ENCODE measurements at places on chromosomes 13 and 19.

GRCh38 chr19:6833166-6833790 lies 54.1 kb upstream of the ADGRE1 start:
- no peak for DNase-seq

DNA sequence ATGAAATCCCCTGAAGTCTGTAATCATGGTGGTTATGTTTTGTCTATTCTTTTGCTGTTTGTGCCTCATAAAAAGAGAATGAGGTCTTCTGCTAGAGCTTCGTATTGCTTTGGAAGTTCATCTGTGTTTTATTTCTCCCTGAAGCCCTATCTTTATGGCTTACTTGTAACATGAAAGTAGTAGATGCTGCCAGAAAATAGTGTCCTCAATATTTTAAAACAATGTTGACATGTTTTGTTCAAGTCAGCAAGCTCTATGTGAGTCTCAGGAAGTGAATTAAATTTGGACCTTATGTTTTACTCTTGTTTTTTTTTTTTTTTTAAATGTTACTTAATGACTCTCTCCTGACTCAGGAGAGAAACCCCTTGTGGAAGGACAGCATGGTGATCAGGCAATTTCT lies 130.5 kb downstream of the B3GLCT start:
- no peak for DNase-seq

- no peak for DNase-seq
These were observed 6.7 kb downstream of the TEKTIP1 start for GRCh38 chr19:3545669-3546034.

DNA sequence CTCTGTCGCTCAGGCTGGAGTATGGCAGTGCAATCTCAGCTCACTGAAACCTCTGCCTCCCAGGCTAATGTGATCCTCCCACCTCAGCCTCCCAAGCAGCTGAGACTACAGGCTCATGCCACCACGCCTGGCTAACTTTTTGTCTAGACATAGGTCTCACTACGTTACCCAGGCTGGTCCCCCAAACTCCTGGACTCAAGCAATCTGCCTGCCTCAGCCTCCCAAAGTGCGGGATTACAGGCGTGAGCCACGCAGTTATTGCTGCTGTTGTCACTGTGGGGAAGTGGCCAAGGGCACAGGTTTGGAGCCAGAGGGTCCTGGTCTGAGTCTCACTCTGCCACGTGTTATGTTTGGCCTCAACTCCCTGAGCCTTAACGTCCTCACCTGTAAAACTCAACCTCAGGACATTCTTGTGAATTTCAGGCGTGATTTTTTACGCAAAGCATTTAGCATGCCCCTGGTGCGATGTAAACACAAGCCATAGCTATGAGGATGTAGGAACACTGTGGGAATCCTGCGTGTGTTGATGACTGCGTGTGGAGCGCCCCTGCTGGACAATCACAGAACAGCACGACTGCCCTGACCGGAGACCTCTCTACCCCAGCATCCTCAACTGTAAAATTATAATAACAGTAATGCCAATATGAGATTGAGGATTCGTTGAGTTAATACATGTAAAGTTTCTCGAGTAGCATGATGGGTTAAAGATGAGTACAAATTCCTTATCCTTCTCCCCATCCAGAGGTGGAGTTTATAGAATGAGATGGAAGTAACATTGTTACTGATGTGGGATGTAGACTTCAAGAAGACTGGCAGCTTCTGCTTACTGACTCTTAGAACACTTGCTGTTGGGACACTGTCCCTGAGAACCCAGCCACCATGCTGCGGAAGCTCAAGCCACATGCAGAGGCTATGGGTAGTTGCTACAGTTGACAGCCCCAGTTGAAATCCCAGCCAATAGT lies 41.8 kb upstream of the PNMA8B start:
- no peak for DNase-seq

DNA sequence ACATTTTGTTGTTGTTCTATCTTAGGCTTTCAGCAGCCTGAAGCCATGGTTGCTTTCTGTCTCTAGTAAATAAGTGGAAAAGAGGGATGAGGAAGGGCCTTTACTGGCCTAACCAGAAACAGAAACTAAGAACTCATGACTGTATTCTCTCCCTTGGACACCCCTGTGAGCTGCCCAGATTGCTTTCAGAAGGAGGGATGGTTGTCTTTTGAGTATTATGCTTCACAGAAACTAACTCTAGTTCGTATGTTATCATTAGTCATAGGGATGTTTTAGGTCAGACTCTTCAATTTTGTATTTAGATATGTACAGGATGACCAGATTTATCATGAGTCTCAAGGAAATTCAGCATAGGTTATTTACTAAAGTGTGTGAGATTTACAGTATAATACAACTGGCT lies 17.5 kb downstream of the BORA start:
- DNase-seq = no peak

- DNase-seq = no peak
These were observed 27.1 kb upstream of the CCNA1 start for GRCh38 chr13:36405151-36405550.

- no peak for DNase-seq
These were observed 150.3 kb upstream of the GPR12 start for GRCh38 chr13:26910754-26911465.

GRCh38 chr19:47157431-47158321 lies 27.0 kb downstream of the SAE1 start:
- no peak for DNase-seq

- DNase-seq = no peak
These were observed 48.0 kb upstream of the KATNAL1 start for GRCh38 chr13:30355384-30355699.

GRCh38 chr19:1470305-1471009 lies 8.6 kb downstream of the C19orf25 start:
- no peak for DNase-seq

- no peak for DNase-seq
These were observed 16.4 kb upstream of the C19orf33 start for GRCh38 chr19:38287604-38288003.

GRCh38 chr13:40143559-40143958 lies 488.1 kb downstream of the COG6 start:
- no peak for DNase-seq

GRCh38 chr13:99078017-99078771 lies 100.3 kb upstream of the DOCK9 start:
- DNase-seq = no peak

GRCh38 chr13:24271601-24272451 lies 37.6 kb upstream of the C1QTNF9 start:
- DNase-seq = no peak

DNA sequence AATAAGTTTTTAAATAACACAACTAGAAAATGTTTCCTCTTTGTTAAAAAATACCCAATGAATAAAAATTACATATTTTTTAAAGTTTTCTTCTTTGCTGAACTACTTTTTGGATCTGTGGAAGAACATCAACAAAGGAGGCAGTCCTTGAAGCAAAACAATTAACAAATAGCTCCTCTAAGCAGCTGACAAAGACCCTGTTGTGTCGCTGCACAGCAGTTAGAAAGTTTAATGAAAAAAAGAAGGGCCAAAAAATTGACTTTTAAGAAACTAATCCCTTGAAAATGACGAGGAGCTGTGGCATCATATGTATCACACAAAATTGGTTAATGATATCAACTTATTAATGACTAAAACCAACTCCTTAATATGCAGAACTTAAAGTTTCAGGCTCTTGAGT lies 72.1 kb downstream of the SLITRK1 start:
- DNase-seq = no peak

GRCh38 chr19:33673258-33673875 lies 51.6 kb downstream of the CHST8 start:
- DNase-seq = no peak

- no peak for DNase-seq
These were observed 132.9 kb downstream of the SLITRK6 start for GRCh38 chr13:85666356-85666755.

GRCh38 chr19:47723581-47723940 lies 10.3 kb downstream of the EHD2 start:
- DNase-seq = no peak

GRCh38 chr19:35717665-35718344 lies at the start of gene KMT2B:
Gene KMT2B (plus strand): TSS chr19:35718003. CDS start chr19:35718019, 16 bp downstream.
- peak; percentile 94 for DNase-seq

GRCh38 chr19:973726-974563 lies 10.2 kb upstream of the WDR18 start:
- DNase-seq = no peak

DNA sequence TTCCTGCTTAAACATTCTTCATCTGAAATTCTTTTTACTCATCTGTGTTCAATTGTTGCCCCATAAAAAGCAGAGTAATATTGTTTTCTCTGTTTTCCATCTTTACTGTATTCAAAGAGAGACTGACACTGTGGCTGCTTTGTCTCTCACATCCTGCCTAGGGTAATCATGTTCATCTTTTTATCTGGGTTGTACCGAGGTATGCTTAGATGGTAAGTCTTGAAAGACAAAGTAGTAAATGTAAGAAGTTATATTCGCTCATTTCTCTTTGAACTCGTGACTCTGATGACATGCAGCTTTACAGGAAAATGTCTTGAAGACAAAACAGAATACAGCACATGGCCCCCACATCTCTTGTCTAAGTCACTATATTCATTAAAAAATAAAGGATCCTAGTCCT lies 20.0 kb upstream of the CYSLTR2 start:
- DNase-seq = no peak

- no peak for DNase-seq
These were observed 613.9 kb downstream of the TBC1D4 start for GRCh38 chr13:74868049-74868448.

DNA sequence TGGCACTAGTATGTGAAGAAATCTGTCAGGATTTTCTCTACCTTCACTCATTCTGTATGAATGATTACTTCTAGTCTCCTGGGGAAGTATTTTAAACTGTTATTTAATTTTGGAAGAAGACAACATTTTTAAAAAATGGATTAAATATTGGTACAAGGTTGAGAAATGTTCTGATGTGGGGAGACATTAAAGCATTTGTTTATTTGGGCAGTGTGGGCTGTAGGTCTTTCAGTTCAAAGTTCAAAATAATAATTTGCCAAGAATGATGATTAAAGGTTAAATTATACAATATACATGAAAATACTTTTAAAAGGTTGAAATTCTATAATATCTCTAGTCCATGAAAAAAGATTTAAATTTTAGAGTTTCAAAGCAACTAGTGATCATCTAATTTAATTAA lies 194.7 kb downstream of the NHLRC3 start:
- DNase-seq = no peak

- DNase-seq = no peak
These were observed 1.1 kb downstream of the CCNE1 start for GRCh38 chr19:29812881-29813275.

- DNase-seq = no peak
These were observed 101.5 kb downstream of the STARD13 start for GRCh38 chr13:33184112-33184490.

DNA sequence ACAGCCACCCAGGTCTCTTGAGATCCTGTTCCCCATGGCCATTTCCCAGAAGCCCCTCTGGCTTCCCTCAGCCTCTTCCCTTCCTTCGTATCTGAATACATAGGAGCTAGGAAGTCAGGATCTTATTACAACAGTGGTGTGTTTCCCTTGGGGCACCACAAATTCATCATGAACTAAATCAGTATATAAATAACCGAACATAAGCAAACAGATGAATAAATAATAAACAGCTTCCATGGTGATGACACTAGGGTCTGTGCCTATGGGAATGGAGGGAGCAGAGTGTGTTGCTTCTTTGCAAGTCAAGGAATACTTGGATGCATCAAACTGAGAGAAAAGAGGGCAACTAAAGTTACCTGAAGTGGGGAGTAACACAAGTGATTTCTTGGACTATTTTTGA lies 527.6 kb downstream of the LMO7 start:
- DNase-seq = no peak

DNA sequence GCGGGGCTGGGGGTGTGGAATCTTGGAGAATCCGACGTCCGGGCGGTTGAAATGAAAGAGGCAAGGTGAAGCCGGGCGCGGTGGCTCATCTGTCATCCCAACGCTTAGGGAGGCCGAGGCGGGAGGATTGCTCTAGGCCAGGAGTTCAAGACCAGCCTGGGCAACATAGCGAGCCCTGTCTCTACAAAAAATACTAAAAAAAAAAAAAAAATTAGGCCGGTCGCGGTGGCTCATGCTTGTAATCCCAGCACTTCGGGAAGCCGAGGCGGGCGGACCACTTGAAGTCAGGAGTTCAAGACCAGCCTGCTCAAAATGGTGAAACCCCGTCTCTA lies 225 bp upstream of the GARIN5A start:
- no peak for DNase-seq

DNA sequence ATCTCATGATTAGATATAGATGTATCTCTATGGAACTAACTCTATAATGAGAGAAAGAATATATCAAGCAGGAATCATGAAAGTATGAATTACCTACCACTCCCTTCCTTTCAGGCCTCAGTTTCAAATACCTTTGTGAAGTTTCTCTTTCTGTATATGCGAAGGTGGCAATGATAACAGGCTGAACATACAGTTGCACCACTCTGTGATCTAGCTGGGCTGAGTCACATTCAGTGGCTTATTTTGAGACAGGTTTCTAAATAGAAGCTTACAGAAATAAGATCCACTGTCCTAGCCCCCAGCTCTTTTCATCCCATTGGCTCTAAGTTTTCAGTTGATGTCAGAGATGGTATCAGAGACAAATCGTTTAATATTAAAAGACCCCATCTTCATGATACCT lies 662.0 kb downstream of the SLITRK1 start:
- DNase-seq = no peak

- DNase-seq = no peak
These were observed 71.5 kb downstream of the GGACT start for GRCh38 chr13:100517135-100517534.

- no peak for DNase-seq
These were observed 51.5 kb downstream of the INSR start for GRCh38 chr19:7242601-7243258.

GRCh38 chr13:23695711-23696464 lies 125.7 kb downstream of the TNFRSF19 start:
- no peak for DNase-seq

DNA sequence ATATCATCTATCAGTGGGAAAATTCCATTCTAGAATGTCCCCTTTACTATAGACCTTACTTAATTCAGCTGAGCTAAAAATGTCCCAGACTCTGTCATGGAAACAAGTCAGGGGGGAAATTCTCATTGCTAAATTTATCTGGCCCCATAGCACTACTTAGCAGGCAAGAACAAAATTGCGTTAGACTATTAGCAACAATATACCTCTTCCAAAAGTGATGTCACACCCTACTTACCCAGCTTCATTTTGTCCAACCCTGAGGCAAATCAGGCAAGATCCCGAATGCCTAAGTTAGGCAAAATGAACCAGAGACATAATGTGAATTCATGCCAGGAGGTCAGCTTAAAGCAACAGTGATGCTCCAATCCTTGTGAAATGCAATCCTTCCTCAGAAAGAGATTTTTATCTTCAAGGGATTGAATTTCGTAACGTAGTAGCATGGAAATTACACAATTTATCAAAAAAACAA lies 93.7 kb downstream of the FRY start:
- no peak for DNase-seq

DNA sequence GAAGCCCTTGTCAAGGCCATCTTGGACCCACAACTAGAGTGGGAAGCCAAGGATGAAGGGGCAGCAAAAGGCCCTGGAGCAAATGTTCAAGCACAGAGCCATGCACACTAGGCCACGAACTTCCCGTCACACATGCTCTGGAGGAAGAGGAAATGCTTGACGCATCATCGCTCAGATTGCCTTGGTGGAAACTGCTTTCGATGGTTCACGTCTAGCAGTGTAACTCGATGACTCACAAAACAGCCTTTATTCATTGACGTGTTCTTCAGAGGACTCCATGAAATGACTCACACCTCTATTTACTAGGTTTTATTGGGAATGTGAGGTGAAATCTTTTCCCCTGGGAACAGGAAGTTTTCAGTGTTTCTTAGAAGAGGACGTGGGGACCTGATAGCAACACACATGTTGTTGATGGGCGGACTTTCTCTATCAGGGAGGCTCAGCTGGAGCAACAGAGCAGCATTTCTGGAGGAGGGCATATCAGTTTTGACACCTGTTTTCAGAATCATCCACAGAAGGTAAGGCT lies 79.8 kb upstream of the FLT1 start:
- DNase-seq = no peak
